ENCODE measurements at places on chromosomes 7 and 10. TPM values are rescaled to one million over a fixed set of nuclear protein-coding genes. Genes with fewer than 3 reads are reported as not detected.

DNA sequence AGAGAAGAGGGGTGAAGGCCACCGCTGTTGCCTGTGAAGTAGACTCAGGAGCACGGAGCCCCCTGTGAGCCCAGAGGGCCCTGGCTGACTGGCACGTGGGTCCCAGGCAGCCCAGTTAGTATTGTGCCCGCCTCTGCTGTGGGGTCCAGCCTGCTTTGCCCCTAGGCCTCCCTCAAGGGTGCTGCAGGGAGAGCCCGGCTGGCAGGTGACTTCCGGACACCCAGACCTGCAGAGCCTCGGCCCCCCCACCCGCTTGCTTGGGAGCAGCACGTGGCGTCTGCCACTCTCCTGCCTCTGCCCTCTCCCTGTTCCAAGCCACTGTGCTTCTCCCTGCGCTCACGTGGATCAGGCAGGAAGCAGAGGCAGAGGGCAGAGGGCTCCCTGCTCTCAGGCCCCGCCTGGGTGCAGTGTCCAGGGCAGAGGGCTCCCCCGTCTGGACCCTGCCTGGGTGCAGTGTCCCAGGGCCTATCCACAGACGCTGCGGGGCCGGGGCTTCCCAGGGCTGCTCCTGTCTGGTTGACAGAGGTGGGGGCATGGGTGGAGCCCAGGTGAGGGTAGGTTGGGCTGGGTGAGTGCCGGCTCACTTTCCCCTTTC, 88.4 kb downstream of the DNAJB6 start:
- DNase-seq, result no peak

DNA sequence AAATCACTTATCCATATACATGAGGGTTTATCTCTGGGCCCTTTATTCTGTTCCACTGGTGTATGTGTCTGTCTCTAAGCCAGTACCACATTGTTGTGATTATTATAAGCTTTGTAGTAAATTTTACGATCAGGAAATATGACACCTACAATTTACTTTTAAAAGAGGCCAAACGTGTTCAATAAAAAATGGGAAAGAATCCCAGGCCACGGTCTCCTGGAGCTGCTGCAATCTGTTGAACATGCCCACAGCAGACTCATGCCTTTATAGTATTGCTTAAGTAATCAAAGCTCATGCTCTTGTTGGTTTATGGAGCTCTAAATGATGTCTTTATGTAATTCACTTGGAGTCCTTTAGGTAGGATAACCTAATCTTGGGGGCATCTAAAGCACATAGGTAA, 273.0 kb downstream of the ZMYND11 start:
- DNase-seq, result no peak

DNA sequence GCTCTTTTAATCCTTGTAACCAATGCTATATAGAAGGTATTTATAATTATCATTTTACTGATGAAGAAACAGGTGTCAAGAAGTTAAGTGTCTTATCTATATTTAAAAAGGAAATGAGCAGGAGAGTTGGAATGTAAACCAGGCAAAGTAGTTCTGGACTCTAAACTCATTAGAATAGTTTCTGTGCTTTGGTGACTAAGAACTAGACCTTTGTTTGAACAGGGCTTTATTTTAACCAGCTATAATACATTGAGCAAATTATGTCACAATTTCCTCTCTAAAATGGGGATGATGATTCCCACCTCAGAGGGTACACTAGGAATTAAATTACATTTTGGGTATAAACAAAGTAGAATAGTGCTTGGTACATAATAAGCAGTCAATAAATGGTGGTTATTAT, 236.0 kb downstream of the MAGI2 start:
- DNase-seq, result no peak

DNA sequence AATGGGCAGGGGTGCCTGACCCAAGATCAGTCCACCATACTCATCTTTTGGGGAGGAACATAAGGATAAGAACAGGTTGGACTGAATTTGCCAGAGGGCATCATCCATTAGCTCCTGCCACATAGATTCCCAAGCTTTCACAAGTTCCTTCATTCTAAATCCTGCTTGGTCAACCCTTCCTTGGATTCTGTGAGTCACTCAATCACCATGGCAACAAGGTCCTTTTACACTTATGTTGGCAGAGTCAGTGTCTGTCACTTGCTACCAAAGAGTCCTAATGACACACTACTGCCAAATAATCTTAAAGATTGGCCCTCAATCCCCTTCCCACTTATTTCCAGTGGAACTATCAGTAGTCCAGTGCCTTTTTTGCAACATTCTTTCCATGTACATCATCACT, 5.0 kb upstream of the LGI1 start:
- DNase-seq, result no peak

DNA sequence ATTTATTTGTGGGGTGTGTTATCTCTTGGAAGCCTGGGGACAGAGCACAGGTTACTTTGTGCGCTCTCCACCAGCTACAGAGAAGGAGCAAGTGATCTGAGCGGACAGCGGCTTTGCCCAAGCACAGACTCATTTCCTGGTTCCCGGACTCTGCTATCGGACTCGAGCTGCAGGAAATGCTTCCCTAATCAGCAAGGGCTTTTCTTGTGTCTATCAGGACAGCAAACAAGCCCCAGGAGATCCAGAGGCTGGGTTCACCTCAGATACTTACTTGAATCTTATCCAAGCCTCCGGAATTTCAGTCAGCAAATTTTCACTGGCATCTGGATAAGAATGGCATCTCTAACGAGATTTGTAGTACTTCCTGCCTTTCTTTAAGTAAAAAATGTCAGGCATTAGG, 27.8 kb downstream of the MRC1 start:
- no peak for DNase-seq

DNA sequence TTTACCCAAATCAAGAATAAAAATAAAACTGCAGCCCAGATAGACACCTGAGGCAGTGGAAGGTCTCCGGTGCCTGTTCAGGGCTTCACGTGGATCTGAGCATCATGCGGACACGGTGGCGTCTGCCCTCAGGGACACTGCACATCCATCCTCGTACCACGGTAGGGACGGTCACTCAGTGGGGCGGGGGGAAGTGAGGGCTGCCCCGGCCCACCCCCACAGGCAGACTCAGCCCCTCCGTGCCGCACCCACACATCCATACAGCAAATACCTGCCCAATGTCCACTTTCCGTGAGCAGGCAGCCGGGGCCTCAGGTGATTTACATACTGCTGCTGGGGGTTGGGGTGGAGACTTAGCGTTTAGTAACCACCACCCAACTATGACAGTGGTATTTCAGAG, 207.8 kb downstream of the DIP2C start:
- DNase-seq, result no peak

GRCh38 chr10:29862923-29863614, 196.3 kb downstream of the JCAD start:
- DNase-seq, result no peak

GRCh38 chr10:100509241-100509840, 10.3 kb downstream of the SEC31B start:
- DNase-seq, result no peak

DNA sequence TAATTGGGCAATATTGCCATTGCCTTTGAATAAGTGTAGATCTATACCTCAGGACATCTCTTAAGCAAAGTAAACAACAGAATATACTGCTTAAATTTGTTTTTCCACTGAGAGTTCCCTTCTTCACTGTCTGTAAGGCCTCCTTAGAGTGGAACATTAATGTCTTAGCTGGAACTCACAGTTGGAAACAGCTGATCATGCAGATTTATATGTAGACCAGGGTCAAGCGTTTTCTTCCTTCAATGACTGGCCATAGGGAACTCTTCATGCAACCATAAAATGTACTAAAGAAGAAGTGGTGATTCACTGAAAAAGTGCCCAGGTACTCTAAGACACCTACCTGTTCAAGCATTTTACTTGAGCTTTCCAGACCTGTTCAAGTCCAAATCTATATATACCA, 18.3 kb upstream of the TBX20 start:
- no peak for DNase-seq

GRCh38 chr7:106381252-106381651, 96.5 kb upstream of the NAMPT start:
- DNase-seq, result no peak

DNA sequence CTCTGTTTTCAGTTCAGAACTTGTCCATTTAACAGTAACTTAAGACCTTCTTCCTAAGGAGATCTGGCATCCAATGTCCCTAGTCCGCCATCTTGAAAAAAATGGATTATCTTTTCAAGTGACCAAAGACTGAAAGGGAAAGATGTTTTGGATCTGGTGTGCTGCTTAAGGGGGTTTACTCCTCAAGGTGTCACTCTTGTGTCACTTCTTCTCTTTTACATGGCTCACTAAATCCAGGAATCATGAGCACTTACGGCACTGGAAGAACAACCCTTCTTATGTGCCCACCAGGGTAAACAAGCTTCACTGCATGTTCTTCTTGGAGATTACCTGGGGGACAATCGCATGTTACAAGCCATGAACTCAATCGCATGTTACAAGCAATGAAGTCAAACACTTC, 43.7 kb downstream of the ANXA8 start:
- no peak for DNase-seq

DNA sequence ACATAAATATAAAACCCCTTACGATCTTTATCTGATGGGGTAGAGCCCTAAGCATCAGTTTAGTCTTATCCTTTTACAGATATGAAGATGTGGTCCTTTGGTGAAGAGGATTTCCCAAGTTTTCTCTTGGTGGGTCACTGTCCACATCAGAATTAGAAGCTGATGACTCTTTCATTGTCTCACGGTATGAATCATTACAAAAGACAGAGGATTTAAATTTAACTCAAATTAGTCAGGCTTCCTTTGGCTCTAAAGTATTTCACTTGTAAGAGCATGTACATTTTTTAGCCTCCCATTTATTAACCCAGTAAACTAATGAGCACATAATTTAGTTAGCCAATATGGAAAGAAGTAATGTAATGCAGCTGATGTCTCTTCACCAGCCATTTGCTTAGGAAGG, 49.9 kb upstream of the TMEM26 start:
- no peak for DNase-seq

DNA sequence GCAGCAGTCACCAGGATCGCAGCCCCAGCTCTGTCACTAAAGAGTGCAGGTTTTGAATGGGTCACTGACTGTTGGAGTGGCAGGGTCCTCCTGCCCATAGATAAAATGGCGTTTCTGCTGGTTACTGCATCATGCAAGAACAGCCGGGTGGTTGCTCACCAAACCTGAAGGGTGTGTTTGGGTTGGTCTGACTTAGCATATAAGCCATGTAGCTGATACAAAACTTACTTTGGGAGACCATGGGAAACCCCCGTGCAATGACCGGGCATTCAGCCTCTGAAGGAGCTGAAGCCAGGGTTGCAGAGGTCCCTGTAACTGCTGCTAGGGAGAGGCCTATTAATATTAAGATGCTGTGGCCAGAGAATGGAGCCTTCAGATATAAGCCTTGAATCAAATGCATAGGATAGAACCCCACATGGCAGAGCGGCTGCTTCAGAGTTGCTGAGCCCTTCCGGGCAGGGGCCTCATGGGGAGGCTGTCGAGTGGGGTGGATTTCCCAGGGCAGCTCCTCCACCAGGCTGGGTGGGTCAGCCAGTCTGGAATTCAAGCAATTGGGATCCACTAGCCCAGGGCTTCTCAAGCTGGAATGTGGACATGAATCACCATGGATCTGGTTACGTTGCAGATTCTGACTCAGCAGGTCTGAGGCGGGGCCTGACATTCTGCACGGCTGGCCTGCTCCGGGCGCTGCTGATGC, 70.9 kb upstream of the CTBP2 start:
- peak; percentile 77 for DNase-seq

- no peak for DNase-seq
These were observed 10.5 kb downstream of the FAM171A1 start for GRCh38 chr10:15360566-15360965.

DNA sequence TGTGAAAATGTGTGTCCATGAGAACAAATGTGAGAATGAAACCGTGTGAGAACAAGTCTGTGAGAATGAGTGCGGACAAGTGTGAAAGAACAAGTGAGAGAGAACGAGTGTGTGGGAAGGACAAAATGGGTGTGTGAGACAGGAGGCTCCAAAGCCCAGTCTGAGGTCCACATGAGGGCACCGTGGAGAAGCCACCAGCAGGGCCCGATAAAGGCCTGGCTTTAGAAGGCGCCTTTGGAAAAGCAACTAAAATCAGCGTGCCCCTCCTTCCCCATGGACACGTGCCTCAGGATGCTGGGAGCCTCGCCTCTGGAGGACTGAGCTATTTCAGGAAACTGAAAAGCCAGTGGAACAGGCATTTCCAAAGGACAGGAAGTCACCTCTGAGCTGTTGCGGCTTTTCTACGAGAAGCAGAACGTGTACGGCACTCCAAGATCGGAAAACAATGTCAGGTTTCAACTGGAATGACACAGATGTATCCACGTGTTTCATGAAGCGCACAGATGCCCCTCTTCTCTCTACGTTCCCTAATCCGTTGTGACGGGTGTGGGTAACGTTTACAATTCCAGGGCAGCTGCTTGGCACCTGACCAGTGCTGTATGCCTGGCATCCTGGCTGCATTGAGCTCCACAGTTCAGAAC, 46.4 kb downstream of the ESYT2 start:
- DNase-seq, result peak; percentile 51

- no peak for DNase-seq
These were observed 138.9 kb downstream of the GRK5 start for GRCh38 chr10:119346095-119346832.

DNA sequence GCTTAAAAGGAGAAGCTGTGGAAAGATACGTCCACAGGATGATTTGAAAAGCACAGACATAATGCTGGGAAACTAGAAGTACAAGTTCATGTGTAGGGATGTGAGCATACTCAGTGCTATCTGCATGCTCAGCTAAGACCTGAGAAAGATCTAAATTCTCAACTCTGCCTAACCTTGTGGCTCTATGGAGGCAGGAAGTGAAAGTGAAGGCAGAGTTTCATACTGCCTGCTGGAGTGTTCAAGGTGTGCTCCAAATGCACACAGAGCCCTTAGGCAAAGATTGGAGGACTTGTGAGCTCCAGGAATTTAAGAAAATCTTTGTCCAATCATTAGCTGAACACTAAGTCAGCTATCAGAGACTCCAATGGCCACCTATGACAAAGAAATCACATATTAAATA, 190.9 kb downstream of the RNLS start:
- no peak for DNase-seq

- no peak for DNase-seq
These were observed 67.6 kb upstream of the C1GALT1 start for GRCh38 chr7:7114575-7115291.

MSRB2 gene
- total RNA-seq, result 22.7 TPM

SLC26A5 gene
- total RNA-seq, result not detected

PEX1 gene
- total RNA-seq, result 88.4 TPM

FXYD4 gene
- total RNA-seq, result not detected

AKR1E2 gene
- total RNA-seq, result not detected

GFRA1 gene
- total RNA-seq, result 26.5 TPM

MSS51 gene
- total RNA-seq, result 0.66 TPM

CYP2C19 gene
- not detected for total RNA-seq

GPR37 gene
- 0.30 TPM for total RNA-seq

TUBAL3 gene
- total RNA-seq, result not detected

FKBP6 gene
- not detected for total RNA-seq

UPF2 gene
- total RNA-seq, result 22.9 TPM

SLC18A3 gene
- not detected for total RNA-seq

CPN1 gene
- not detected for total RNA-seq

C10orf90 gene
- 0.12 TPM for total RNA-seq

TDRD1 gene
- total RNA-seq, result 0.61 TPM

AOAH gene
- 0.10 TPM for total RNA-seq

KEL gene
- 0.08 TPM for total RNA-seq

SMKR1 gene
- not detected for total RNA-seq

SHH gene
- total RNA-seq, result not detected

CHCHD3 gene
- total RNA-seq, result 192 TPM

PDK4 gene
- 1.4 TPM for total RNA-seq

SPDYE6 gene
- total RNA-seq, result not detected

PPP1R17 gene
- not detected for total RNA-seq

FAM131B gene
- total RNA-seq, result 0.22 TPM

NDUFA5 gene
- 94.0 TPM for total RNA-seq

DEPP1 gene
- 0.24 TPM for total RNA-seq
